ENCODE measurements at places on chromosomes 3 and 15.
A peak's percentile ranks its signal among the peaks of the same experiment; 100 is the strongest.

DNA sequence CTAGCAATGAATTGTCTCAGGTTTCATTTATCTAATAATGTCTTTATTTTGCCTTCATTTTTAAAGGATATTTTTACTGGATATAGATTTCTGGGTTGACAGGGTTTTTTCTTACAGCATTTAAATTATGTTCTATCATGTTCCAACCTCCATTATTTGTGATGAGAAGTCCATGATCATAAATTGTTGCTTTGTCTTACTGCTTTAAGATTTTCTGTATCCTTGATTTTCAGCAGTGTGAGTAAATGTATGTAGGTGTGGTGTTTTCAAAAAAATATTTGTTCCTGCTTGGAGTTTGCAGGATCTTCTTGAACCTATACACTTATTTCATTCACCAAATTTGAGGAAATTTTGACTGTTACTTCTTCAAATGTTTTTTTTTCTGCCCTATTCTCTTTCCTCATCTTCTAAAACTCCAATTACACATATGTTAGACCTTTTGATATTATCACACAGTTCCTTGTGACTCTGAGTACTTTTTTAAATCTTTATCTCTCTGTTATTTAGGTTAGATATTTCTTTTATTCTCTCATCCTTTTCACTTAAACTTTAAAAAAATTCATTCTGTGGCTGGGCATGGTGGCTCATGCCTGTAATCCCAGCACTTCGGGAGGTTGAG, 43.7 kb upstream of the SELENOK start:
- DNase-seq: no peak

DNA sequence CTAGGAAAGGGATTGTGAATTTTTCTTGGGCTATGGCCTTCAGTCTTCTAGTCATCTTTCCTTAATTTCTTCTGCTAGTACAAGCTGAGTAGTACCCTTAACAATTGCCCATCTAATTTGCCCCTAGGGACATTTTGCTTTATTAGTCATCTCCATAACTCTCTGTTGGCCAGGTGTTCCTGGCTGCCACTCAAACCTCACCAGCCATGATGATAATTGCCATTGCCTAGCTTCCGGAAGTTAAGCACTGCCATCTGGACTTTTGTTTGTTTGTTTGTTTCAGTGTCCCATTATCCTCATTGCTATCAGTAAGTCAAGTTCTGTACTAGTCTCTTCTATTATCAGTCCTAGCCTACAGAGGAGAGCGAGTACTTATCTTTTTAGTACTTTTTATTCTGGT, 36.6 kb upstream of the UBL7 start:
- no peak for DNase-seq

GRCh38 chr3:83513051-83513450, 1445.7 kb upstream of the CADM2 start:
- no peak for DNase-seq

GRCh38 chr3:27357665-27358258, 11.4 kb downstream of the NEK10 start:
- DNase-seq: peak; percentile 13

- DNase-seq: no peak
These were observed 556 bp downstream of the USP19 start for GRCh38 chr3:49120096-49120437.

DNA sequence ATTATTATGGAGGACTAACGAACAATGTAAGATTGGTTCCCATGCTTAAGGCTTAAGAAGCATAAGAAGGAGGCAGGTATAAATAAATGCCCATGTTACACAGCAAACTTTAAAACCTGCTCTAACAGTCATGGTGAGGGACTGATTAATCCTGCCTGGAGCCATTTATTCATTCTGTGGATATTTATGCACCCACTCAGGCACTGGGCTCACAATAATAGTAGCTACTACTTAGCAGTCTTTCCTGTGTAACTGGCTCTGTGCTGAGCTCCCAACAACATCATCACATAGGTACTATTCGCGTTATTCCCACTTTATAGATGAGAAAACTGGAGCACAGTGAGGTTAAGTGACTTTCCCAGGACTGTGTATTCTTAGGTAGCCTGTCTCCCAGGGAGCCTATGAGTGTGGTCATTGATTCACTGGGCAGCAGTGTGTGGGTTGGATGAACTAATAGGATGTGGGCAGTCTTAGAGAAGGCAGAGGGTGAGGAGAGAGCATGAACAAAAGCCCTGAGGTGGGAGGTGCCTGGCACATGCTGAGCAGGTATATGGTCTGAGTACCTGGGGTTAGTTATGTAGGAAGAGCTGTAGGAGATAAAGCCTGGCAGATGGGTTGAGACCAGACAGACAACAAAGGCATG, 44.1 kb upstream of the UMPS start:
- no peak for DNase-seq

- DNase-seq: no peak
These were observed 29.1 kb upstream of the MAN2C1 start for GRCh38 chr15:75397494-75397893.

DNA sequence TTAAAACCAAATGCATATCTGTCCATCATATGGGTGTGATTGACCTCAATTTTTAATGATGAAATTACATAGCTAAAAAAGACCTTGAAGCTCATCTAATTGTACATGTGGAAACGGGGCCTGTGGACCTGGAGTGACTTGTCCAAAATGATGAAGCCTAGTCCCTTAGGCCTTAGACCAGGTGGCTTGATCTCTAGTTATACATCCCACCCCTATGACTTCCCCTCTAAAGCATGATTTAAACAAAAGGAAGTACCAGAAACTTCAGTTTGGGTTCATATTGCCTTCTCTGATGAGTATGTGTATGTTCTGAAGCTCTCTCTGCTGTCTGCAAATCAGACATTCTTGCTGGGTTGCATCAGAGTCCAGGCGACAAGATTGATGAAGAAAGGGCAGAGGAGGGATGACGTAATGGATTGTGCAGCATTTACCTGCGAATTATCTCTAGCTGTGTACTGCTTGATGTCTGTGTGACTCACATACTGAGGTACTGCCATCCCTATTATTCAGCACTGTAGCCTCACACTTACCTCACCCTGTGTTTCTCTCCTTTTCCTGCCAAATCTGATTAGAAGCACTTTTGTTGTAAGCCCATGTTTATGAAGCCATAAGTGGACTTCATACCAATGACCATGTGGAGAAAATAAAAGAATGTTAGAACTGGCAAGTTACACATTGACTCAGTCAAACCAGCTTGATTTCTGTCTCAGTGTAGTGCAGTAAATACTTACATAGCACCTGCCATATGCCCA, 111.5 kb downstream of the FILIP1L start:
- DNase-seq: no peak

GRCh38 chr3:184443831-184444230, 64.0 kb downstream of the CHRD start:
- DNase-seq: no peak

DNA sequence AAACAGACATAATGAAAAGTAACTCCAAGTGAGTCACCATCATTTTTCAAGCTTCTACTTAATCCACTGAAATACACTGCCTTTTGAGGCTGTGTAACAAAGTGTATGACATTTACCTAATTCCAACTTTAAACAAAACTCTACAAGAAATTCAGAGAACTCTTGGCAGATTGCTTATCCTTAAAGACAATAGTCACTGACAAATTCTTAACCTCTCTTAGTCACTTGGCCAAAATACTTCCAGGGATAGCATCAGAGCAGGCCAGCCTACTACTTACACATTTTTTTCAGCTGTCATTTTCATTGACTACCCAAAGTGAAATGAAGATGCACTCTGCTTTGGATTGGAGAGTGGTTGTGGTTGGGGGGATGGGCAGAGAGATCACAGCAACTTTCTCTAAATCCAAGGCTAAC, 3.6 kb downstream of the WWTR1 start:
- no peak for DNase-seq

GRCh38 chr3:122091602-122092295, 36.6 kb downstream of the CD86 start:
- no peak for DNase-seq

DNA sequence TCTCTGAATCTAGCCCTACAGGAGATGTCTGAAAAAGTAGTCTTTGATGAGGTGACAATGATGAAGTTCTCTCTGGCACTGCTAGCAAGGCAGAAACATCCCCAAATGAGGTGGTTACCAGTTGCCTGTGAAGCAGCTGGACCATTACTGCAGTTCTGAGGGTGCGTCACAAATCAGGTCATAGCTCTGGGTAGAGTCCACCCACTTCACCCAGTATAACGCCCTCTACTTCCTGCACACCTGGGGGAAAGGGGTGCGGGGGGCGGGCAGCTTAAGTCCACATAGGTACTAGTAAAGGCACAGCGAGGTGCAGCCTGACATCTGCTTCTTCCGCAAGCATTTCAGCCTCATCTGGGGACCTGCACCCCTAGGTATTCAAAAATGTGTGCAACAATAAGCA, 13.4 kb upstream of the SATB1 start:
- DNase-seq: no peak

GRCh38 chr3:173957646-173958045, 560.1 kb downstream of the NLGN1 start:
- DNase-seq: no peak

- no peak for DNase-seq
These were observed 595 bp downstream of the DPH6 start for GRCh38 chr15:35545316-35545823.

DNA sequence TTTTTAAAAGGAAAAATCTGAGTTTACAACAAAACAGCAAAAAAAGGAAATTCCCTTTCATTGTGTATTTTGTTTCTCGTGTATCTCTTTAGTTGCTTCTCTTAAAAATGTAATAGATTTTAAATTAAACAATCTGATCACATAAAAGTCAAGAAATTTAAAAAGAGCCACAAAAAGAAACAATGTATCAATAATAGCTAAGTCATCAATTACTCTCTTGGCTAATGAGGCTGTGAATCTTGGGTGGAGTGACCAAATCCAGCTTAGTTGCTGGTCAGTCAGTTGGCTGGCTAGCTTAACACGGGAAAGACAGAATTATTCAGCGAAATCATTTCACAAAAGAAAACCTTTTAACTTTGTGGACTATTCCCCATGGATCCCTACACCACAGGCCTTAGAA, 3.2 kb downstream of the SFMBT1 start:
- no peak for DNase-seq

GRCh38 chr3:113625834-113626233, 70.6 kb downstream of the USF3 start:
- no peak for DNase-seq

DNA sequence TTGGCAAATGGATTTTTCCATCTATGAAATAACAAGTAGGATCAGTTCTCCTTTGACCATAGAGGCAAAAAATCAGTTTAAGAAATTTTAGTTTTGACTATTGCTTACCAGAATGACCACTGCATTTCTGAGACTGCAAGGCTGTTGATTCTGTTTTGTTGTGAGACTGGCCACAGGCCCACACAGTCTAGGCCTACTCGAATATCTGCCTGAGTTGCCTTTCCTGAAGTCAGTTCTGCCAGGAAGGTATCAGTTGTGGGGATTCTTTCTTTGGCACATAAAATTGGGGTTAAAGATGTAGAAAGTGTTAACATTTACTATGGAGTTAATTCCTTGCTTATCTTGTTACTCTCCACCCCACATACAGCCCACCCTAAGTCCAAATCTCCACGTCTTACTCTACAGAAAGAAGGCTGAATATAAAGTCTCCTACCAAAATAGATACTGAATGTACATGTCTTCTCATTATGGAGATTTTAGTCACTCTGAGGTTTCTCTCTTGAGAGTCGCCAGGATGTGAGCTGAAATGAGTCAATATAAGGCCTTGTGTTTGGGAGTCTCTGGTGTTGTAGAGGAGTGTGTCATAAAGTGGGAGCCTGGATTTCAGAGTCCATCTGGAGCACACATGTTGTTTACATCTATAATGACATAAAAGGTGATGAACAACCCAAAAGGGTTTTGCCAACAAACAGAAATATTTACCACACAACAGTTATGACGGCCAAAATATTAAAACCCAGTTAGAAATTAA, 45.0 kb upstream of the WWTR1 start:
- DNase-seq: no peak

DNA sequence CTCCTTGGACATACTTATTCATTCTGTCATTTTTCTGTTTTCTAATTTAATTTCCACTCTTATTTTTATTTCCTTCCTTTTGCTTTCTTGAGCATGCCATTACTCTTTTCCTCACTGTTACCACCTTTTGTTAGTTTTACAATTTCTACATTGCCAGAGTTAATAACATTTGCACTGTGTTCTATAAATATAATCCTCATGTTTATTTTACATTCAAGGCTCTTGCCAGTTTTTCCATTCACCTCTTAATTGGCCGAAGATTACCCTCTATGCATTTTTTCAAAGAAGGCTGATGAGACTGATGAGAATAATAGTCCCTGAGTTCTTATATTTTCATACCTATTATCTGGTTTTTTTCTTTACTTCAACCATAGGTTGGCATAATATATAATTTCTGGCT, 10.5 kb downstream of the BTD start:
- no peak for DNase-seq

DNA sequence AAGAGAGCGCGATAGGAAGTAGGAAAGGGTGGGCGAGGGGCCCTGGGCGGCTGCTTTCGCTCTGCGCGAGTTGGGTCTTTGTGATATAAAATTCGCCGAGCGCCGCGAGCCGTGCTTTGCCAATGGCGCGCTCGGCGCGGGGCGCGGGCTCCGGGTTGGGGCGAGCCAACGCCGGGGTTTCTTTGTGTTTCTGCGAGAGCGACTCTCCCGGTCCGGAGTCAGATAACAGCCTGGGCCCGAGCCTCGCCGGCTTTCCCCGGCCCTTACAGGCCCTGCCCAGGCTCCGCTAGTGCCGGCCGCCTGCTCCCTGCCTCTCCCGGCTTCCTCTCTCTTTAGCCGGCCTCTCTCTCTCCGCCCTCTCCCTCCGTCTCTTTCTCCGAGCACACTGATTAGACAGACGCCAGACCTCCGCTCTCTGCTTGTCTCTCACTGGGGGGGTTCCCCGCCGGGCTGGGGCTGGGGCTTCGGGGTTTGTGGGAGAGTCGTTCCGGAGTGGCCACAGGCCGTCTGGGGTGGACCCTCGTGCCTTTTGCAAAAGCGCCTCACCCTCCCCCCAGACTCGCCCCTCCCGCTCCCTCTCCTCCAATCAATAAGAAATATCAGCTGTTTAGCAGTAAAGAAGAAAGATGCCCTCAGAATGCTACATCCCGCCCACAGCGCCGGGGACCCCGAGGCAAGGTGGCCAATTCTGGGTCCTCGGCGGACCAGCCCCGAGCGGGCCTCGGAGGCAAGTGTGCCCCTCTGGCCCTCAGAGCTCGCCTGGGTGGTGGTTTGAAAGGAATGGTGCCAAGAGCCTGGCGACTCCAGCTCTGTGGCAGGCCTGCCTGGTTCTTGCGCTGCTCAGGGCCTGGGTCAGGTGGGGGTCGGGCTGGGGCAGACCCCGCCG, 2.9 kb downstream of the NR2F2 start:
- no peak for DNase-seq

GRCh38 chr3:36681867-36682266, 82.5 kb downstream of the DCLK3 start:
- no peak for DNase-seq

- DNase-seq: no peak
These were observed 44.3 kb downstream of the RAB6B start for GRCh38 chr3:133851266-133851906.

DNA sequence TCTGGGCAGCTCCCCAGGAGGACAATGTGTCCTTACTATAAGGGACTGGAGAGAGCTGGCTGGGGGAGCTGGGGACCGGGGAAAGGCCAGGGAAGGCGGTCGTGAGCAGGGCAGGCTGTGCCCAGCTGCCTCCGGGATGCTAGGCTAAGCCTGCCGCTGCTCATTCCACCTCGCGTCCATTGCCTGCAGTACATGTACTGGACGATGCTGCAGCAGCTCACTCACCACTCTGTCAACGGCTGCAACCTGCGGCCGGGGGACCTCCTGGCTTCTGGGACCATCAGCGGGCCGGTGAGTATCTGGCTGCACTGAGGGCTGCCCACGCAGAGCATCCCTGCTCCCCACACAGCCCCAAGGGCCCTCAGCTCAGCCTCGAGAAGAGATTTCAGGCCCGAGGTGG, 27.1 kb downstream of the FAH start:
- no peak for DNase-seq

Data from stimulated activated CD8-positive, alpha-beta memory T cell treated with anti-CD3 and anti-CD28 coated beads, Interleukin-15, amount 100 ng/mL, for 4 hours (primary cell).